Left ventricle myocardium inferior (tissue), 1 donor: ENCODE measurements at places on chromosomes 12 and 14. TPM values are rescaled to one million over a fixed set of nuclear protein-coding genes. Genes with fewer than 3 reads are reported as not detected.

GRCh38 chr14:42322531-42323284, 716.0 kb downstream of the LRFN5 start:
- H3K4me1 ChIP-seq, result no peaks in the 10 kb centered on the region
- H3K36me3 ChIP-seq, result no peaks in the 10 kb centered on the region
- no peak overlapping the region for H3K4me3 ChIP-seq
- no peak overlapping the region for H3K27ac ChIP-seq

GRCh38 chr12:66189486-66189843, 451 bp downstream of the IRAK3 start:
- peak overlapping the region; percentile 96 for H3K27ac ChIP-seq
- no peak for DNase-seq
- H3K27me3 ChIP-seq, result peaks cover 20% of the 10 kb centered on the region
- H3K4me3 ChIP-seq, result peak overlapping the region; percentile 71

- DNase-seq, result no peak
- H3K4me1 ChIP-seq, result peaks cover 87% of the 10 kb centered on the region
- H3K4me3 ChIP-seq, result no peak overlapping the region
Observed at GRCh38 chr12:96218989-96219678, 25.0 kb downstream of the ELK3 start.

- no peak for DNase-seq
- peak overlapping the region; percentile 100 for H3K27ac ChIP-seq
- H3K4me1 ChIP-seq, result peaks cover 48% of the 10 kb centered on the region
- H3K4me3 ChIP-seq, result peak overlapping the region; percentile 93
- no peaks in the 10 kb centered on the region for H3K27me3 ChIP-seq
- peaks cover 57% of the 10 kb centered on the region for H3K36me3 ChIP-seq
Observed at GRCh38 chr12:57524814-57525614, 2.4 kb downstream of the MBD6 start.

- no peak for DNase-seq
- no peaks in the 10 kb centered on the region for H3K27me3 ChIP-seq
- H3K36me3 ChIP-seq, result no peaks in the 10 kb centered on the region
- H3K4me3 ChIP-seq, result no peak overlapping the region
Observed at GRCh38 chr14:69750495-69750894, 16.4 kb upstream of the SRSF5 start.

- H3K27ac ChIP-seq, result no peak overlapping the region
- H3K27me3 ChIP-seq, result no peaks in the 10 kb centered on the region
- DNase-seq, result no peak
- H3K4me1 ChIP-seq, result no peaks in the 10 kb centered on the region
Observed at GRCh38 chr14:31530136-31530535, 31.1 kb upstream of the NUBPL start.

GRCh38 chr12:34119366-34119765, 97.1 kb downstream of the ALG10 start:
- H3K4me3 ChIP-seq, result no peak overlapping the region
- H3K27ac ChIP-seq, result no peak overlapping the region
- no peak for DNase-seq

DNA sequence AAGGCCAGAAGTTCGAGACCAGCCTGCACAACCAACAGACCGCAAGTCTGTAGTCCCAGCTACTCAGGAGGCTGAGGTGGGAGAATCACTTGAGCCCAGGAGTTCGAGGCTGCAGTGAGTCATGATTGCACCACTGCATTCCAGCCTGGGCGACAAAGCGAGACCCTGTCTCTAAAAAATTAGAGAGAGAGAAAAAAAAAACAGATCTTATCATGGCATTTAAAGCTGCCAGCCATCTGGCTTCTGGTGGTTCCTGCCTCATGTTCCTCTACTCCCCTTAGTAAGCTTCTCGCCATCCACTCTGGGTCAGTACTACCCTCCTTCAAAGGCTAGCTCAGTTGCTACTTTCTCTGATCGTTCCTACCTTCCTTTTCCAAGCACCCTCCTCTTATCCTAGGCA, 16.1 kb downstream of the CLSTN3 start:
- no peak overlapping the region for H3K4me3 ChIP-seq
- H3K36me3 ChIP-seq, result peaks cover 10% of the 10 kb centered on the region
- H3K27ac ChIP-seq, result no peak overlapping the region
- H3K4me1 ChIP-seq, result no peaks in the 10 kb centered on the region
- no peak for DNase-seq

- H3K4me3 ChIP-seq, result peak overlapping the region; percentile 1
- no peaks in the 10 kb centered on the region for H3K4me1 ChIP-seq
- H3K27me3 ChIP-seq, result peaks cover 29% of the 10 kb centered on the region
- no peaks in the 10 kb centered on the region for H3K36me3 ChIP-seq
- DNase-seq, result no peak
- peak overlapping the region; percentile 63 for H3K27ac ChIP-seq
Observed at GRCh38 chr14:94970941-94971730, 186.2 kb downstream of the DICER1 start.

DNA sequence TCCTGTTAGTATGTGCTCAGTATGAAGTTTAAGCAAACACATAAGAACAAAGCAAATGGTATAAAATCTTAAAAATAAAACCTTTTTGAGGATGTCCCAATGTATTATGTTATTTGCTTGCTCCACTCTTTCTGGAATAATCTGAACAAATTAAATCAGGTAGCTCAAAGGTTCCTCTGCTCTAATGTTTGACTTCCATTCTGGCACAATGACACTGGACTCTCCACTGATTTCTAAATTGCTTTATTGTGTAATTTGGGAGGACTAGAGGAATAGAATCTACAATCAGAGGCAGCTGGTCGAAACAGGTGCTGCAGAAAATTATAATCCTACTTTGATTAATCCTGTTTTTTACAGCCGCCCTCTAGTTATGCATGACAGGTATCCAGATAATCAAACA, 523.7 kb upstream of the FOXG1 start:
- no peaks in the 10 kb centered on the region for H3K27me3 ChIP-seq
- H3K27ac ChIP-seq, result no peak overlapping the region
- no peaks in the 10 kb centered on the region for H3K36me3 ChIP-seq
- no peaks in the 10 kb centered on the region for H3K4me1 ChIP-seq
- no peak for DNase-seq
- H3K4me3 ChIP-seq, result no peak overlapping the region

DNA sequence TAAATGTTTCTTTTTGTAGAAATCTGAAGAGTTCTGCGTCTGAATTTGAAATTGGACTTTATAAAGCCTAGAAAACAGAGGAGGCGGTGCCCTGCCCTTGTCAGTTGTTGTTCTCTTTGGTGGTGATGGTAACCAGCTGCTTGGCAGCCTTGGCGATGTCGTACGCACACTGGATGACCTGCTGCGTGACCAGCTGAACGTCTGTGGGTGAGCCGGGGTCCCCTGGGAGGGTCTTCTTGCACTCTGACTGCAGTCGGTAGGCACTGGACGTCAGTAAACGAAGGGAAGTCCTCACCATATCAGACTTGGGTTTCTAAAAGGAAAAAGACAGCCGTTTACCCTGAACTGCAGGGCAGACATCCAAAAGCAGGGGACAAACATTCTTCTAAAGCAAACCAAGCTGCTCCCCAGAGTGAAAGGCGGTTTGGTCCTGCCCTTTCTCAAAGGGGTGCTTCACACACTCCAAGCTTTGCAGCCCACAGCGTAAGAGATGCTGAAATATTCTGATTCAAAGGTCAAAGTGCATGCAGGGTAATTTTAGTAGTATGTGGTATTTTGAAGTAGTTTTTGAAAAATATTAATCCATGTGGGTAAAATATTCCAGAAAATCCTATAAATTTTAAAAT, 32.9 kb downstream of the TCHP start:
- DNase-seq, result peak; percentile 80
- peaks cover 31% of the 10 kb centered on the region for H3K4me1 ChIP-seq
- H3K36me3 ChIP-seq, result peaks cover 91% of the 10 kb centered on the region
- no peaks in the 10 kb centered on the region for H3K27me3 ChIP-seq

DNA sequence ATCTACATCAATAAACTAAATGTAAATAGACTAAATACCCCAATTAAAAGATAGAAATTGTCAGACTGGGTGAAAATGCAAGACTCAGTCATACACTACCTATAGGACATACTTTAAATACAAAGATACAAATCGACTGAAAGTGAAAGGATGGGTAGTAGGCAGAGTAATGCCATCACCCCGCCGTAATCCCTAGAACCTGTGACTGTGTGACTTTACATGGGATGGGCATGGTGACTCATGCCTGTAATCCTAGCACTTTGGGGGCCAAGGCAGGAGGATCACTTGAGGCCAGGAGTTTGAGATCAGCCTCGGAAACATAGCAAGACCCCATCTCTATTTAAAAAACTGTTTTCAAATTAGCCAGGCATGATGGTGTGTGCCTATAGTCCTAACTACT, 2.6 kb upstream of the EVL start:
- no peaks in the 10 kb centered on the region for H3K27me3 ChIP-seq
- no peak for DNase-seq
- peaks cover 48% of the 10 kb centered on the region for H3K4me1 ChIP-seq

DNA sequence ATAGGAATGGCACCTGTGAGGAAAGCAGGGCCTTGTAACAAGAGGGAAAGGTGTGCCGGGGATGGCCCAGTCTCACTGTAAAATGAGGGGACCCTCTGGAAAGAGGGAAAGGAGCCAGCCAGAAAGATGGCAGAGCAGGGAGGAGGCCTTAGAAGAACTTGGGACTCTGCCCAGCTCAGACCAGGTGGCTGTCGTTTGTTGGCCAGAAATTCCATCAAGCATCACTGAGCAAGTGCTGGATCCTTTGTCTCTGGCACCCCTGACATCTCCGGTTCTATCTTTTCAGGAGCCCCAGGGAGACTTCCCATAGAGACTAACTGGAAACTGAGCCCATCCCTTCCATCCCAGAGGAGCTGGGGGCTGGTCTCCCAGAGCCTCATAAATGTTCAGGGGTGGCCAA, 43.3 kb downstream of the DEGS2 start:
- H3K4me3 ChIP-seq, result no peak overlapping the region
- H3K27me3 ChIP-seq, result no peaks in the 10 kb centered on the region
- DNase-seq, result no peak
- H3K36me3 ChIP-seq, result no peaks in the 10 kb centered on the region

- H3K36me3 ChIP-seq, result no peaks in the 10 kb centered on the region
- DNase-seq, result no peak
- no peaks in the 10 kb centered on the region for H3K27me3 ChIP-seq
- no peak overlapping the region for H3K4me3 ChIP-seq
- peaks cover 20% of the 10 kb centered on the region for H3K4me1 ChIP-seq
Observed at GRCh38 chr12:110102255-110102654, 21.9 kb upstream of the IFT81 start.

GRCh38 chr12:119710374-119710964, 42.5 kb downstream of the PRKAB1 start:
- no peaks in the 10 kb centered on the region for H3K4me1 ChIP-seq
- H3K4me3 ChIP-seq, result no peak overlapping the region
- no peak overlapping the region for H3K27ac ChIP-seq
- no peaks in the 10 kb centered on the region for H3K27me3 ChIP-seq
- DNase-seq, result no peak

Gene C12orf54
- total RNA-seq, result not detected

Gene FBLN5
- 62.5 TPM for total RNA-seq

Gene CYP27B1
- total RNA-seq, result not detected

Gene CDKN1B
- total RNA-seq, result 36.3 TPM

Gene SLC7A7
- 4.6 TPM for total RNA-seq

Gene ARHGAP9
- 4.2 TPM for total RNA-seq

Gene STON2
- 8.3 TPM for total RNA-seq

Gene PTPRB
- 38.7 TPM for total RNA-seq

Gene RFLNA
- 0.27 TPM for total RNA-seq

Gene KERA
- not detected for total RNA-seq

Gene ZNF891
- total RNA-seq, result 1.1 TPM

Gene OVCH1
- total RNA-seq, result 0.25 TPM
